ENCODE measurements at places on chromosomes 3 and 15.

- no peak for DNase-seq
Measured at GRCh38 chr3:194884649-194885315, 199.1 kb downstream of the FAM43A start.

DNA sequence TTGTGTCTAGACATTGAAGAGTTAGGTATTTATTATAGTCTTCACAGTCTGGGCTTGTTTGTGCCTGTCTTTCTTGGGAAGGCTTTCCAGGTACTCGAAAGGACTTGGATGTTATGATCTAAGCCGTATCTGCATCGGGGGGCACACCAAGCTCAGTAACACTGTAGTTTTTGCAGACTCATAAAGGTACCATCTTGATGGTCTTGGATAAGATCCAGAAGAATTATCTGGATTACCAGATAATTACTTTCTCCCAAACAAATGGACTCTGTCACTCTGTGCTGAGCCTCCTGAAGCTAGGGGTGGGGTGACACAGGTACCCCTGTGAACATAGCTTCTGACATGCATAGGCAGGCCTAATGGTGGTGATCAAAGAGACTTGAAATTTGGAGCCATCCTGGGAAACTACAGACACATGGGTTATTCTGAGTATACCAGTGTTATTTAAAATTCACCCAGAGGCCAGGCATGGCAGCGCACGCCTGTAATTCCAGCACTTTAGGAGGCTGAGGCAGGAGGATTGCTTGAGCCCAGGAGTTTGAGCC lies 238.6 kb upstream of the TPM1 start:
- no peak for DNase-seq

- no peak for DNase-seq
Measured at GRCh38 chr3:140910860-140911259, 30.8 kb upstream of the SLC25A36 start.

- no peak for DNase-seq
Measured at GRCh38 chr3:37397396-37397795, 223.0 kb upstream of the LRRFIP2 start.

DNA sequence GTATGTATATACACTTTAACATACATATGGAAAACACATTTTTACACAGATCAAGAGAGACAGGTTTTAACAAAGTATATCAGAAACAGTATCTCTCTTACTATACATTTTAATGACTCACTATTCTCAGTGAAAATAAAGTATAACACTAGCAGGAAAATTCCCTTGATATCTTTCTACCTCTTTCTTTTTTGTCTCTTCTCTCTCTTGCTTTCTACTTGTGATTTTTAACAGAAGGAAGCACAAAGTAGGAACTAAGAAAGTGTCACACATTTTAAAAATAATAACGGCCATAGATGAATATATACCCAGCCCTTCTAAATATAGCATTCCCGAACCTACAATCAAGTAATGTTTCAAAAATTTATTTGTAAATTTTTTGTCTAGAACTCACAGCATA lies 4.8 kb downstream of the DENND4A start:
- no peak for DNase-seq

DNA sequence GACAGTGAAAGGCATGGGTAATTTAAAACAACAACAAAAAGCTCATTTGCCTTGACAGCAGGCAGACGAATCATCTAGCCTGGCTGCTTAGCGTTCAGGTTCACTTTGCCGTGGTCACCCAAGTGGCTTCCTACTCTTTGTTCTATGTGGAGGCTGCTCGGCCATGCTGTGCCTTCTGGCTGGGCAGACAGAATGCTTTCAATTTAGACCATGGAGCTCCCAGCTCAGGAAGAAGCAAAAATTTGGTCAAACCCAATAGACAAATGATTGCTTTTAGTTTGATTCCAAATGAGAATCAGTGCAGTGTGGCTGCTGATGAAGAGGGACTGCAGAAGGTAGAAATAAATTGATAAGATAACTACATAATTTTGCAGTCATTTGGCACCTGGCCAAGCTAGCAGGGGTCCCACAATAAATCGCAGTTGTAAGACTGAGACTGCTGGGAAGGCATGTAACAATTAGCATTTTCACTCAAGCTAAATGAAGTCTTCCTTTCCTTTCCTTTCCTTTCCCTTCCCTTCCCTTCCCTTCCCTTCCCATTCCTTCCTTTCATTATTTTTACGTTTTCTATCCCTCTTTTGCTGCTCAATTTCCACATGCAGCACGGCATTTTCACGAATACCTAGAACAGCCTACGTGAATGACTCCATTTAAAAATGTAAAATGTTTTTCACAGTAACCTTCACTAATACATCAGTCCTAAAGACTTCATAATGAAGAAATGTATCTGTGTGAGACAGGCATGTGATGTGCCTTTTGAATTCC lies 360.4 kb upstream of the TGFBR2 start:
- no peak for DNase-seq

GRCh38 chr15:89504166-89504565 lies 7.8 kb upstream of the RHCG start:
- no peak for DNase-seq

GRCh38 chr3:141499965-141500364 lies 13.1 kb downstream of the RASA2 start:
- no peak for DNase-seq

- no peak for DNase-seq
Measured at GRCh38 chr3:162195147-162195546, 698.5 kb downstream of the OTOL1 start.

GRCh38 chr3:64666171-64666588 lies 21.6 kb downstream of the ADAMTS9 start:
- no peak for DNase-seq

DNA sequence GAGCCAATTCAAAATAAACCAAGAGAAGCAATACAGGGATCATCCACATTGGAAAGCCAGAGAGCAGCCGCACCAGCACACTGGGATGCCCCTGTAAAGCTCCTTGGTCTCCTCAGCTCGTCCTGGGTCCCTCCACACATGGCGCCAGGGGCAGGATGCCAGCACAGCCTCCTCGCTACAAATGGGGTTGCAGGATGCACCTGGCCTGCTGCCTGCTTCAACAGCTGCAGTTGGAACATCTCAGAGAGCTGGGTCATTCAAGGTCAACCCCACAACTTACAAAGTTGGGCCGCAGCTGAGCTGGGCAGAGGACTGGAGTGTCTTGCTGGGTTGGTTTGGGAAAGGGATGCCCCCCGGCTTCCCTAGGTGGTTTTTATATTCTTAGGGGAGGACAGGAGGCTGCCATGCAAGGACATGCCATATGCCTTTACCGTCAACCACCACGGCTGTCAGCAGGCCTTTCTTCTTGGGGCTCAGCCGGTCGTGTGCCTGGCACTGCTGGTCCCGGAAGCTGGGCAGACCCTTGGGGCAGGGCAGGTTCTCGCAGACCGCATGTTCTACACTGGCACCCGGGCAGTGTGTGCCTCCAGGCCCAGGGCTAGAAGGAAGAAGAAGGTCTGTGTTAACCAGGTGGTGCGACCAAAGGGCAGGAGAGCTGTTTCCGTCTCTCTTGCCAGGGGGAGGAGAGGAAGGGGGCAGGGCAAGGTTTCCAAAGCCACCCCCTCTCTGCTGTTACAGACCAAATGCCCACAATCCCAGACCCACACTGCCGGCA lies 225.2 kb downstream of the ADAMTS17 start:
- DNase-seq = no peak

- DNase-seq = no peak
Measured at GRCh38 chr3:57538465-57538864, 5.7 kb downstream of the DNAH12 start.

DNA sequence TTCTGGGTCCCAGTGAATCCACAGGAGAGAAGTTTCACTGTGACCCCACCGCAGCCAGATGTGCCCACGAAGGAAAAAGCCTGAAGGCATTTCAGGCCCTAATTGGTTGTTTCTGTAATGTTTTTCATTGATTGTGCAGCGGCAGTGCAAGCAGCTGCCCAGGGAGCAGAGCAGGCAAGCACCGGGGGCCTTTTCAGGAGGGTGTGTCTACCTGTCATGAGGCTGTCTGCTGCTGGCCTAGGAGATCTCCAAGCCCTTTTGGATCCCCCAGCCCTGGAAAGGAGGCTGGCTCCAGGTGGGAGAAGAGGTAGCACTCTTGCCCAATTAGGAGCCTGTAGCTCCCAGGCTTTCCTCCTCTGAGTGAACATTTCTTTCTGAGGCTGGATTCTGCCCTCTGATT lies 108.8 kb downstream of the EPHB1 start:
- no peak for DNase-seq

- DNase-seq = no peak
Measured at GRCh38 chr3:37694284-37694675, 167.4 kb upstream of the CTDSPL start.

- no peak for DNase-seq
Measured at GRCh38 chr3:158261371-158261991, 151.6 kb downstream of the RSRC1 start.

GRCh38 chr3:51004235-51004634 lies 329.5 kb downstream of the DOCK3 start:
- no peak for DNase-seq

- no peak for DNase-seq
Measured at GRCh38 chr3:14352002-14352627, 50.3 kb upstream of the SLC6A6 start.

DNA sequence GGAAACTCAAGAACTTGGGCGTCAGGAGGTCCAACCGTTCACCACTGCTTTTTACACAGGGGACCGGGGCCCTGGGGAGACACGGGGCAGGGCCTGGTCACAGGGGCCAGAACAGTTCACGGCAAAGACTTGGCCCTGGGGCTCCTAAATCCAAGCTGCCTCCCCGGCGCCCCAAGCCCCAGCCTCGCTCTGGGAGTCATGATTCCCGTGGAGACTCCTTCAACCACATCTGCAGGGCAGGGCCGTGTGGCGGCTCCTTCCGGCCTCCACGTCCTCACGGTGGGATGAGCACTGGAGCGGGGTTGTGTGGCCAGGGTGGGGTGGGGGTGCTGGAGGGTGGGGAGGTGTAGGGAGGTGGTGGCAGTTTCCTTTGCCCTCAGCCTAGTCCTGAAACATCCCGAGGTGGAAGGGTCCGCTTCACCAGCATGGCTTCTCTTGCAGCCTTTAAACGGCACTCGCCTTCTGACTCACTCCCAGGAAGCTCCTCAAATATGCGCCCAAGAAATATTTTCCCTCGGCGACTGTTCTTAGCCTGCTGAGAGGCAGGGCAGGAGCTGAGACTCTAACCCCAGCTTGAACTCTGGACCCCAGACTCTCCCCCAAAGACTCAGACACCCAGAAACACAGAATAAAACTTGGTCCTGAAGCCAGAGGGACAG lies 1.8 kb downstream of the MUC4 start:
- no peak for DNase-seq

- DNase-seq = no peak
Measured at GRCh38 chr15:87942316-87942715, 314.2 kb downstream of the NTRK3 start.

DNA sequence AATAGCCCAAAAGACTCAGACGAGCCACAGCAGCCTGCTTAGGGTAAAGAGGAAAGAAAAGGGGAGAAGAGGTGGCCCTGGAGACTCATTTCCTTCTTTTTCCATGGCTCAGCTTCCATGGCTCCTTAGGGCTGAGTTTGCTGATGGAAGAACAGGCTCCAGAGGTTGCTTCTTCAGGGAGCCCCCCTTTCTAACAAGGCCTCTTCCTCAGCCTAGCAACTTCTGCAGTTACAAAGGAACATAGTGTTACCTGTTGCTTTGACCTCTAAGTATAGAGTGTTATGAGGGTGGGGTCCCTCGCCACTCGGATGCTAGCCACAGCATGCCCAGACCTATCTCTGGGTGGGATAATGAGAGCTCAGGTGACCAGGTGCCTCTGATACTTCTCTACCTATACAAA lies 43.2 kb upstream of the SPESP1 start:
- DNase-seq = no peak

DNA sequence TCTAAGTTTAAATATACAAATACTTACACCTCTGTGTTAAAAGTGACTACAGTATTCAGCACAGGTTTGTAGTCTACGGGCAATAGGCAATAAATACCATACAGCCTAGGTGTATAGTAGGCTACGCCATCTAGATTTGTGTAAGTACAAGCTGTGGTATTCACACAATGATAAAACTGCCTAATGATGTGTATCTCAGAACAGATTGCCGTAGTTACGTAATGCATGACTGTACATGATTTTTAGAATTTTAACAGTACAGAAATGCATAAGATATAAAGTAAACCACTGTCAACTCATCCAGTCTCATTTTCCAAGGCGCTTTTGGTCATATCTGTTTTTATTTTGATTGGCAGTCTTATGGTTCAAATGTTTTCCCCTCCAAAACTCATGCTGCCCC lies 365.7 kb downstream of the CTNNB1 start:
- no peak for DNase-seq

DNA sequence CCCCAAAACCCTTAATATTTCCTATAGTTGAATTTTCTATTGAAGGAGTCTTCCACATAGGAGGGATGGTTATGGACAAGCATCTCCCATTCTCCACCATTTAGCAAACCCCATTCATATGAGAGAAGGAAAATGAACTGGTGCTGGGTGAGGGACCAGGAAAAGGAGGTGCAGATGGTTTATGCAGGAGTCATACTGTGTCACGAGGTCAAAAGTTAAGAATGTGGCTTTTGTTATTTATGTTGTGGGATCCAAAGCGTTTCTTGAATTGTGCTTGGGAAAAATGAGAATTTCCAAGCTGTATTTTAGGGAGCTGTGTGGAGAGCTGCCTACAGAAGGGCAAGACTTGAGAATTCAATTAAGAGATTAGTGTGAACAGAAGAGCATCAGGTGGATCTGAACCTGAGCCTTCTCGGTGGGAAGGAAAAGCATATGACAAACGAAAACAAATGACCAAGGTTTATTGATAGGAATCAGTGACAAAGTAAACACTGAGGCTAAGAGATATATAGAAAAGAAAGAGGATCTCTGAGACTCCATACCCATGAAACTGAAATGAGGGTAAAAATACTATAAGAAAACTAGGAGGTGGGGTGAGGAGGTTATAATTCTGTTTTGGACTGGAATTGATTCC lies 473.3 kb upstream of the NR2F2 start:
- DNase-seq = no peak

GRCh38 chr3:150469031-150469930 lies 61.2 kb downstream of the TSC22D2 start:
- no peak for DNase-seq

DNA sequence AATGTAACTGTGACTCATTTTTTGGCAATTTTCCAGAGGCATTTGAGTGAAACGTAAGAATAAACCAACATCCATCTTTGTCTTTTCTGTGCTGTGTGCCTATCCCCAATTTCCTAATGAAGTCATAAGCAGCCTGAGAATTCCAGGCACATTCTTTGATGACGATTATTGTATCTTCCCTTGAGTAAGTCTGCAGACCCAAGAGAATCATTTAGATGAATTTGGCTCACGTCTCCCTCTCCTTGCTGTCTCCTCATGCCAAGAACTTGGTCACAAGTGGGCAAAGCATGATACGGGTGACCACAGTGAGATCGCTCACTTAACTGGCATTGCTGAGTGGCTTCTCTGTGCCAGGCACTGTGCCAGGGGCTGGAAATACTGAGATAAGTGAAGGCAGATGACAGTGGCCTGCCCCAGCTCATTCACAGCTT lies 384.5 kb upstream of the IL12A start:
- DNase-seq = no peak

GRCh38 chr15:55742927-55743728 lies at the start of gene PRTG:
TSS of gene PRTG (minus strand) at chr15:55743152. CDS start at chr15:55742931, 221 bp downstream.
- DNase-seq = no peak

DNA sequence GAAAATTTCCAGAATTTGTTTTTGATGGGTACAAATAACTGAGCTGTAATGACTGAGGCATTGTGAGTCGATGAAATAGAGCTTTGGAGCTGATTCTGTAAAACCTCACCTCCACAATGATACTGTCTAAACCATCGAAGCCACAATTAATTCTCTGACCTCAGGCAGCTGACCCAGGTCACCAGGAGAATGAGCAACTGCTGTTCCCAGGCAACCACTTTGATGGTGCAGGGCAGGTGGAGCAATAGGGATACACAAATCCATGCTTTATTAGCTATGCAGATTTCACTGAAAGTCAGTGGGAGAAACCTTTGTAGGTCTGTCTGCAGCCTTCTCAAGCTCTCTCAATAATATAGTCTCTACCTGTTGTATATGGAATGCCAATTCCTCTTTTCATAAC lies 204.4 kb downstream of the RYR3 start:
- DNase-seq = no peak
